ENCODE measurements at places on chromosomes 1 and 21.

DNA sequence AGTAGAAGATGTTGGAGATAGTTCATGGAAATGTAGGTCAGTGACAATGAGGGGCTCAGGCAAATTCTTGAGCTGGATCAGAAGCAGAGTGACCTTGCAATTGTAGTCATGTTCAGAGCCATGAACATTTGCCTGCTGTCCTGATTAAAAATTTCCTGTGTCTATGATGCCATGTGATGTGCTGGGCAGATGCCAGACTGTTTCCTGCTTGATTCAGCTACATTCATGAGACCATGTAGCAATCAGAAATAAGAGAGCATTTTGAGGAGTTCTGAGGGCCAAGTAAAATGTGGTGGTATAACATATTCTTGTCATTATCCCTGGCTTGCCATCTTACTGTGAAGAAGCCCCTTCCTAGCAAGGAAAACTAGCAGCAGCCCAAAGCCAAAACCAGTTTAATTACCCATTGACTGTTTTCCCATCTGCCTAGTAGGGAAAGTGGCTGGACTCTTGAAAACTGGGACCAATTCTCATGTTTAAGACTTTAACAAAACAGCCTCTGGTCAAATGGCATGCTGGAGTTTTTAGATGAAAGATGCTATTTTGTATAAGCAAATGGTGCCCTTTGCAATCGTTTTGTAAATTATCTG, 118.3 kb downstream of the NOS1AP start:
- no peak for DNase-seq

DNA sequence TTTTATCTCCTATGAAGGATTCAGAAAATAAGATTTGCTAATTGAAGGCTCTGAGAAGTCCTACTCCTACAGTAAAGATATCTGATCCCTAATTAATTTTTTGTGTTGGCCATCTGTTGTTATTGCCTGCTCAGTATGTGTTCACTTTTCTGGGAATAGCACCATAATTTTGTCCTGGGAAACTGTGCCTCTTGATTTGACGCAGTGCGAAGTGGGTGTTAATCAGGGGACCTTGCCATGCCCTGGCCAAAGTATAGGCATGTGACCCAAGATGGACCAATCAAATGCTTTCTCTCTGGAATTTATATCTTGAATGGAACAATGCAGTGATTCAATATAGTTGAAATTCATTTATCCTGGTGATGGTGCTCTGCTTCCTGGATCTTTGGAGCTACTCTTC, 30.4 kb upstream of the GNG12 start:
- no peak for DNase-seq

DNA sequence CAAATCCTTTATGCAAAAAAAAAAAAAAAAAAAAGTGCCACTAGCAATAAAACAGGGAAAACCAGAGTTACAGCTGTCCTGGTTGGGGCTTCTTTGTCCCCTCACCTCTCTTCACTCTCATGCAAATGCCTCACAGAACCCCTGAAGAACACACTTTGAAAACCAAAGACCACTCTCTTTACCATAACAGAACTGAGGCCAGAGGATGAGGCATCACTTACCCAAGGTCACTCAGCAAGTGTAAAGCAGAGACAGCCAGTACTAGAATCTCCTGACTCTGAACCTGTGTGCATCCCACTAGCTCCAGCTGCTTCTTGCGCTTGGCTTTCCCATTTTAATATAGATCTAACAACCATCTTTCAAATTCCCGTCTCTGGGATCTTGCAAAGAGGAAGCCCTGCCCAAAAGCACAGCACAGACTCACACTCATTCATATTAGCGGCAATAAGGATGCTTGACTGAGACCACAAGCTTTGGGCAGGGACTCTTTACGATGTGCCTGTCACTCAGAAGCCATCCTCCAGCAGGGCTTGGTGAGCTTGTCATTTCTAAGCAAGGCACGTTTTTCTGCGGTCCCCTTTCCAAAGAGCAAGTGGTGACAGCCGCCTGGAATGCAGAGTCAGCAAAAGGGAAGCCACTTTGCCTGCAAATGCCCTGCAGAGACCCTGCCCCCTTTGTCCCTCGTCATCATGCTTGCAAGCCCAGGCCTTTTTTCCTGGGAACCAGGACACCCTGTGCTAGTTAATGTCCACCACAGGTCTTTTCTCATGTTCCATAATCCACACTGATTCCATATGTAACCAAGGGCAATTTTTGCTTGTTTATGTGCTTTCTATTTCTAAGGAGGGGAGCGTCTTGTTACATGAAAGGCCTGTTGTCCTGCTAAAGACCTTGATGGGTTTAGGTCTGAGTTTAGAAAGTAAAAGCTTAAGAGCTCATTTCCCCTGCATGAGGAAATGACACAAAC, 76.5 kb upstream of the NFIA start:
- no peak for DNase-seq

- no peak for DNase-seq
Observed at GRCh38 chr1:163834778-163835177, 513.0 kb downstream of the NUF2 start.

GRCh38 chr1:184709418-184709817, 45.2 kb downstream of the EDEM3 start:
- no peak for DNase-seq

- DNase-seq, result no peak
Observed at GRCh38 chr1:20538760-20539551, 13.4 kb upstream of the FAM43B start.

GRCh38 chr1:63969441-63969901, 195.7 kb downstream of the ROR1 start:
- no peak for DNase-seq

GRCh38 chr21:42373908-42374455, 7.6 kb upstream of the TFF1 start:
- DNase-seq, result no peak

DNA sequence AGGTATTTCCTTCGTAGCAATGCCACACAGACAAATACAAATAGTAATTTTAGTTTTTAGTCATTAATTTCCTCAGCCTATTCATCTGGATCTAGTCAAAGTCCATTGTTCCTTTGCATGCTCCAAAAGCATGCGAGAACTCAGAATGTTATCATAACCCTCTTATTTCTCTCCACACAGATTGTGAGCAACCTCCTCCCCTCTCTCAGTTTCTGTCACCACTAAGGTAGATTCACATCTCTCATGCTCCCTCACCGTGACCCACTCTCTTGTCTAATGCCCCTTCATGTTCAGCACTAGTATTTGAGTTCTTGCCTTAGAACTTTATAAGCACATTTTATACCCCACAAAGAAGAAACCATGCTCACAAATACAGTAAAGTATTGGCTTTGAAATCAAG, 582.4 kb downstream of the PLA2G4A start:
- no peak for DNase-seq

GRCh38 chr1:53367503-53368313, 39.8 kb upstream of the LRP8 start:
- peak; percentile 56 for DNase-seq

- no peak for DNase-seq
Observed at GRCh38 chr1:228894442-228894989, 159.2 kb downstream of the RHOU start.

GRCh38 chr21:44415073-44416025, 40.0 kb upstream of the LRRC3 start:
- DNase-seq, result no peak

DNA sequence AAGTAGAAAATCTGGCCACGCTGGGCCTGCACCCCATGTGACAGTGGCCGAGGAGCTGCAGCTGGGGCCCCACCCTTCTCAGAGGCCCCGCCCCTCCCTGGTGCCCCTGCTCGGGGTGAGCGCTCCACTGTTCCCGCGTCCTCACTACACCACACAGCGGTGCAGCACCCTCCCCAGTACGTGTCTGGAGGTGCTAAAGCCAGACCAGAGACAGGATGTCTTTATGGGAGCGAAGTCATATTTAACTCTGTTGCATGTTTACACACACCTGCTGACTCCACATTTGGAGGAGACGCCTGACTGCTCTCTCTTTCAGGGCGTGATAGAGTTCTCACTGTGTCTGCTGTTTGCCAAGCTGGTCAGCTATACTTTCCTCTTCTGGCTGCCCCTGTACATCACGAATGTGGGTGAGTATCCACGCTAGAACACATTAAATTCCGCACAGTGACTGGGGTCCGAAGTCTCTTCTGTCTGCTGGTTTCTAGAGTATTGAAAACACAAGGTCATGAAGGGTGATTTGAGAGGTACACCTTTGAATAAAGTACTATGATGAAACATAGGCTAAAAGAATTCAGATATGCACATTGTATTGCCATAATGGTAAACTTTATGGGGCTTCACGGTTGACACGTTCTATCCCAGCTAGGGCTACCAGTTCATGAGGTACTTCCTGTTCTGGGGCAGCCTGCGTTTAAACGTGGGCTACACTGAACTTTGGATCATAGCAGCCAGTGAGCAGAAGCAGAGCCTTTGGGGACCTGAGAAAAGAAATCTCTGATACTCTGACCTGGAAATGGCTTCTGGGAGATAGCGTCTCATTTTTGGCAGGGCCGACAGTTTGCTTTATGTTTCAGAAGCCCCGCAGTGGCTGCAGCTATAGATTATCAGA, 48.4 kb downstream of the SLC37A1 start:
- no peak for DNase-seq

- no peak for DNase-seq
Observed at GRCh38 chr1:17190010-17190995, 14.6 kb upstream of the PADI1 start.

DNA sequence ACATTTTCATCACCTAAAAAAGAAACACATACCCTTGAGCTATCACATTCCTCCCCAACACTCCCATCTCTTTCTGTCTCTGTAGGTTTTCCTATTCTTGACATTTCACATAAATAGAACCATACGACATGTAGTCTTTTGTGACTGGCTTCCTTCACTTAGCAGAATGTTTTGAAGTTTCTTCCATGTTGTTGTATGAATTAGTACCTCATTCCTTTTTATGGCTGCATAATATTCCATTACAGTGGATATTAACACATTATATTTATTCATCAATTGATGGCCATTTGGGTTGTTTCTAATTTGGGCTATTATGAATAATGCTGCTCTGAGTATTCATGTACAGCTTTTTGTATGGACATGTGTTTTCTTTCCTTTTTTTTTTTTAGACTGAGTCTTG, 11.8 kb downstream of the WDTC1 start:
- DNase-seq, result no peak

- peak; percentile 89 for DNase-seq
Observed at GRCh38 chr1:201559679-201560162, 20.8 kb downstream of the NAV1 start.

GRCh38 chr1:29716306-29716705, 480.0 kb downstream of the PTPRU start:
- no peak for DNase-seq
